Activated gamma-delta T cell (primary cell): ENCODE measurements at places on chromosomes 2 and 18.

GRCh38 chr2:225806105-225806504, 406.6 kb downstream of the NYAP2 start:
- no peak for DNase-seq

DNA sequence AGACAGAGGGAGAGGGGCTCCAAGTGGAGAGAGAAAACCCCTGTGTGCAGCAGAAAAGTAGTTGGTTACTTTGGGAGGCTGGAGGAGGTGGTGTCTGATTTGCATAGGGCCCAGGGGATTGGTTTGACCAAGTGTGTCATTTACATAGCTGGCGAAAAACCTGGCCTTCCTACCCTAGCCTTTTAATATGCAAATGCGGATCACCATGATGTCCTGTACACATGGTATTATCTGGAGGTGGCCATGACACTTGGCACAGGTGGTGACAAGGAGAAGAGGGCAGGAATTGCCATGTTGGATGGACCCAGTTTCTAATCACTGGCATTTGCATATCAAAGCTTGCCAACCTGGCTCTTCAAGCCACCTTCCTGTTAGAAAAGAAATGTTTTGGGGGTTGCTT, 120.8 kb upstream of the CHAC2 start:
- DNase-seq = no peak

- DNase-seq = no peak
Measured at GRCh38 chr2:234156326-234156725, 105.8 kb downstream of the SPP2 start.

DNA sequence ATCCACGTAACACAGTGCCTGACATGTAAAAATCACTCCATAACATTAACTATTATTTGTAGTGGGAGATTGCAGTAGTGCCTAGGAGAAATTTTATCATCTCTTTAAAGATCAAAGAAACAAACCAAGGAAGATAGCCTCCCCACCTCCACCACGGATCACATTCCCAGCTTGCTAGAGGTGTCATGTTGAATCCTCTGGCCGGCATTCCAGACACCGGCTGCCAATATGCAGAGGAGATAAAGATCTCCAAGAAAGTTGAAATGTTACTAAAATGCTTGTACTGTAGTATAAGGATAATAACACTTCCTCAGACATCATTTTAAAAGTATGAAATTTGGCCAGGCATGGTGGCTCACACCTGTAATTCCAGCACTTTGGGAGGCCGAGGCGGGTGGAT, 6.1 kb upstream of the ATG16L1 start:
- no peak for DNase-seq

DNA sequence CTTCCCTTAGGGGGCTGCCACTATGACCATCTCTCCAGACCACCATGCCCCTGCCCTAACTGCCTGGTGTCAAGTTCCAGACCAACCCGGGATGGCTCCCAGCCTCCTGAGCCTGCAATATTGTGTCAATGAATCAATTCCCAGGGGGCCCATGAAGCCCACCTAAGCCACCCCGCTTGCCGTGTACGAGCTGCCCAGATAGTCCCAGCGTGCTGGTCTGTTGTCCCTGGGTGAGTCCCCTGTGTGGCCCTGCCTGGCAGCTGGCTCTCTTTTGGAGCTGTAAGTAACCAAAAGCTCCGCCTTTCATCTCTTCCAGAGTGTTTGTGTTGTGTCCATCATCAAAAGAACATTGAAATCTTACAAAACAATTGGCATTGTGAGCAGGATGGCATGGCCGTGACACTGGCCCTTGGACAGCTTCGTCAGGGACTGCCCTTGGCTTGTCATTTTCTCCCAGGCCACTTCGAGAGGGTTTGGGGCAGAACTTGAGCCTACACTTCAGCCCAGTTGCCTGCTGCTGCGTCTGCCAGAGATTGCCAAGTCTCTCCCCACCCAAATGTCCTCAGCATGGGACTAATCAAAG, 11.3 kb upstream of the MAL start:
- DNase-seq = no peak

GRCh38 chr2:64311948-64312621, 141.9 kb upstream of the LGALSL start:
- DNase-seq = no peak

DNA sequence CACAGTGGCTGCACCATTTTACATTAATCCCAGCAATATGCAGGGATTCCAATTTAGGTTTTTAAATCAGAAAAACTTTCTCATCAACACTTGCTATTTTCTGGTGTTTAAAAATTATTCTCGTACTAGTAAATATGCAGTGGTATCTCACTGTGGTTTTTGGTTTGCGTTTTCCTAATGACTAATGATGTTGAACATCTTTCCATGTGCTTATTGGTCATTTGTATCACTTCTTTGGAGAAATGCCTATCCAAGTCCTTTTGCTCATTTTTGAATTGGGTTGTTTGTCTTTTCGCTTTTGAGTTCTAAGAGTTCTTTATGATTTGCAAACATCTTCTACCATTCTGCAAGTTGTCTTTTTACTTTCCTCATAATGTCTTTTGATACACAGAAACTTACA, 62.1 kb upstream of the TCF7L1 start:
- DNase-seq = no peak

GRCh38 chr18:37575646-37576045, 10.0 kb upstream of the CELF4 start:
- DNase-seq = no peak

DNA sequence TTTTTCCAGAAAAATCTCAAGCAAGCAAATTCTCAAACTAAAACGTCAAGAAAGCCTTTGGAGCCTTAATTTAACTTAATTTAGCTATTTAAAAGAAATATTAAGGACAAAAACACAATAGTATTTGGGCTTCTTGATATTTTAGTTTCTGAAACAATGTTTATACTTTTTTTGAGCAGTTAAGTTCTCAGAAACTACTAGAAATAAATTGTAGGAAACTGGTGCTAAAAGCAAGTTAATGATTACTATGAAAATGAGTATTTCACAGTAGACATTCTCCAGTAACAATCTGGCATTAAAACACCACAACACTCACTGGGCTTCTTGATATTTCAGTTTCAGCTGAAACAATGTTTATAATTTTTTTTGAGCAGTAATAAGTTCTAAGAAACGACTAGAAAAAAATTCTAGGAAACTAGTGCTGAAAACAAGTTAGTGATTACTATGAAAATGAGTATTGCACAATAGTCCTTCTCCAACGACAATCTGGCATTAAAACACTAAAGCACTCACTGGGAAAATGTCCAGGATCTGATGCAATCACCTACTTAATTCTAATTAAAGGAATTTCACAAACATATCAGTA, 45.1 kb downstream of the TRAK2 start:
- no peak for DNase-seq

GRCh38 chr18:62529597-62529996, 6.8 kb downstream of the ZCCHC2 start:
- DNase-seq = no peak

DNA sequence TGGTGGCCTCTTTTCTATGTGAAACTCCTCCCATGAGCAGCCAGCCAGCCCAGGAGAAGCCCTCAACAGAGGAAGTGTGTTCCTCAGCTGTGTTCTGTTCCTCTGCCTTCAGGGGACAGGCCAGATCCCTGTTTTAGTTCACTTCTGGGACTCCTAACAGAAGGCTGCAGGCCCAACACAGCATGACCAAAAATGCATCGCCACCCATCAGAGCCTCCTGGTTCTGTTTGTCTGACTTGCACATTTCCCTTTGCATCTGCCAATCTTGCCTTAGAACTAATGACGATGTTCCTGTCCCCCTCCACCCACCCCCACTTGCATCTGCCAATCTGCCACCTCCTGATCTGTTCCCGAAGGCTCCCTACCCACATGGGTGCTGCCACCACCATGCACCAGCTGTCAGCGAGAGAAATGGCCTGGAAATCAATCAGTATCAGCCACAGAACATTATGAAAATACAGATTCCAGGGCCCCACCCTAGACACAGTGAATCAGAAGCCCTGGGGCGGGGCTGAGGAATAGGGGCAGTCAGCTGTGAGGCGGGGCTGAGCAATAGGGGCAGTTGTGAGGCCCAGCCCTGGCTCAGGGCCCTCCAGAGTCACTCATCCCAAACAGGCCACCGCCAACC, 51.0 kb downstream of the FAM168B start:
- DNase-seq = no peak

GRCh38 chr2:182668671-182669070, 47.4 kb upstream of the DNAJC10 start:
- DNase-seq = no peak

DNA sequence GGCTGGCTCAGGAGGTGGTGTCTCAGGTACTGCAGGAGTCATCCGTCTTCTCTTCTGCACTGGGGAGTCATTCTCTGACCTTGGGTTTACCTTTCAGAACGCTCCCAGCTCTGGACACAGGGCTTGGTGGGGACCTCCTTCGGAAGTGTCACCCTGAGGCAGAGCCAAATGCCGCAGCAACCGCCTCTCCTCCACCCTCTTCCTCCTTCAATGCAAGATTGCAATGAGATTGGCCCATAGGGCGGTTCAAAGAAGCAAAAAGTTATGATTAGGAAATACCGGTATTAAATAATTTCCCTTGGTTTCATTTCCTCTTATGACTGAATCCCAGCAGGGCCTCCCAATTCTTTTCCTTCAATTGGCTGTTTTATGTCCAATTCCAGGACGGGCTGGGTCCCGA, 178.8 kb downstream of the ACKR3 start:
- no peak for DNase-seq

DNA sequence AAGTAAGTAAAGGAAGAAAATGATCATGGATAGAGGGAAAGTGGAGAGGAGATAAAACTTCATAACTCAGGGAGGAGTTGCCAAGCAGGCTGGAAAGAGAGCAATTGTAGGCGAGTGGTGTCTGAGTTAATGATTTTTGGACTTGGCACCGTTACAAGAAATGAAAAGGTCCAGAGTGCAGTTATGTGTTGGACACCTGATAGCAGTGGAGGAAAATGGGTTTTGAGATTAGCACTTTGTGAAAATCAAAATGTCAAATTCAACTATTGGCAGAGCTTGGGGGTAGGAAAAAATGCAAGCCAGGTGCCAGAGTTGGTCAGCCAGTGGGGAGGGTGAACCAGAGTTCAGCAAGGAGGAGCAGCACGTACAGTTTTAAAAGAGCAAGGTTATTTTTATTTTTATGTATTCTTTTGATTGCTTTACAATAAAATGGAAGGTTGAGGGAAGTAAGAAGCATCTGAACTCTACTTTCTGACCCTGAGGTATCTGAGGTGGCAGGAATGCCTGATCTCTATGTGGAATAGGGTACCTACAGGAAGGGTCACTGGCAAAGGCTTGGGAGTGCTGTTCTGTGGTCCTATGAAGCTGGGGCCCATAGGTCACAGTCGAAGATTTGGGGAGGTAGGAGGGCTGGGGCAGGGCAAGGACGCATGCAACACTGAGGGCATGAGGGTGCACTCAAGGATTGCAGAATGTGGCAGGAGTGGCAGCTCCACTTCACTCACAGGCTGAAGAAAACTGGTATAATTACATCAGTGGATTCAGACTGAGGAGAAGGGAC, 127.5 kb downstream of the CD8B2 start:
- no peak for DNase-seq

- no peak for DNase-seq
Measured at GRCh38 chr2:199806179-199806578, 44.8 kb downstream of the FTCDNL1 start.

GRCh38 chr2:127715778-127716449, 14.6 kb downstream of the SFT2D3 start:
- DNase-seq = no peak

- no peak for DNase-seq
Measured at GRCh38 chr2:201517094-201517493, 65.6 kb downstream of the STRADB start.

GRCh38 chr2:189204322-189204941, 24.9 kb upstream of the COL5A2 start:
- no peak for DNase-seq

DNA sequence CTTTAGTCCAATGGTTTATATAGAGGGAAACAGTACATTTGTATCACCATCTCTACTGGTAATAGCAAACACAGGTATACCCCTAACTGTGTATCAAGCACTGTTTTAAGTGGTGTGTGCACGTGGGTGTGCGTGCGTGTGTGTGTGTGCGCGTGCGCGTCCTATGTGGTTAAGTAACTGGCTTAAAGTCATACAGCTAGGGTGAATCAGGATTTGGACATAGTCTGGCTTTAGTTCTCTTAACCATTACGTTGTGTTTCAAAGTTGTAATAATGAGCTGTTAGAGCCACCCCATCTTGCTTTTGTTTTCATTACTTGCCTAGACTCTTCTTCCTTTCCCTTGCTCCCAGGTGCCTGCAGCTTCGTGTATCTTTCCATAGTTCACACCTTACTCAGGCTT, 2.1 kb downstream of the HADHB start:
- DNase-seq = no peak

DNA sequence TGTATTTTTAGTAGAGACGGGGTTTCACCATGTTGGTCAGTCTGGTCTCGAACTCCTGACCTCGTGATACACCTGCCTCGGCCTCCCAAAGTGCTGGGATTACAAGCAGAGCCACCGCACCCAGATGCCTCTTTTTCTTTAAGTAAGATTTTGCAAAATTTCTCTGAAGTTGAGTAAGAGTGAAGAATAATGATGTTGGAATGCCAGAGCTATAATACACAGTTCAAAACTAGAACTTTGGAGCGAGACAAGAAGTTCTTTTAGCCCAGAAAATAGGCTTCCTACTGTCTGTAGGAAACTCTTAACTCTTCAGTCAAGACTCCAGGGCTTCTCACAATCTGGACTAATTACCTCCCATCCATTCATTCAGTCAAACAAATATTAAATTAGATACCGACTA, 51.4 kb downstream of the MARCHF4 start:
- DNase-seq = no peak

GRCh38 chr2:11543337-11544216, 9.7 kb downstream of the GREB1 start:
- DNase-seq = no peak

- DNase-seq = no peak
Measured at GRCh38 chr2:221228214-221228769, 343.8 kb downstream of the EPHA4 start.

GRCh38 chr2:40457837-40458236, 5.9 kb upstream of the SLC8A1 start:
- DNase-seq = no peak

GRCh38 chr2:63078852-63079606, 28.4 kb downstream of the OTX1 start:
- no peak for DNase-seq

DNA sequence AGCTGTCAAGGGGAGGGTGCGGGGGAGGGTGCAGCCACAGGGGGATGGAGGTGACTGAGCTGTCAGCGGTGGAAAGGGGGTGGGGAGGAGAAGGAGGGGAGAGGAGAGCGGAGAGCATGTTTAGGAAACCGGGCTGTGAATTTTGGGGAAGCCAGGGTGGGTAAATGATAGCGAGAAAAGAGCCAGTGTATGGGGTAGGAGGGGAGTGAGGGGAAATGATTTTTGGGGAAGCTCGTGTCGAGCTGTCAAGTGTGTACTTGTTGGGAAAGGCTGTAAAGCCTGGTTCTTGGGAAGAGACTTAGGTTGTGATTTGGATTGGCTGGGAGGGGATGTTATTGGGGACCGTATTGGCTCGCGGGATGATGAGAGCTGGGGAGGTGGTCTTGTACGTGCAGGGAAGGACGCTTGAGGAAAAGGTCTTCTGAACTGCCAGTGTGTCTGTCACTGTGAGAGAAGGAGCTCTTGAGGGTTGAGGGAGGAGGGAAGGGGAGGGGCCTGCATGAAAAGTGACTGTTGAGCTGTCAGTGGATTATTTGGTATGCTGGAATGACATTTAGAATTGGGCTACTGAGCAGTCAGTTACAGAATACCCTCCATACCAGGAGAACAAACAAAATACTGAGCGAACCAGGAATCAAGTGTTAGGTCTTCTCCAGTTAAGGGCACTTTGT, 1.0 kb downstream of the UBR3 start:
- DNase-seq = no peak
